Erythroblast (primary cell): ENCODE measurements at places on chromosomes 3 and 15.

- DNase-seq, result no peak
These were observed 522.2 kb downstream of the FHIT start for GRCh38 chr3:60729056-60729455.

DNA sequence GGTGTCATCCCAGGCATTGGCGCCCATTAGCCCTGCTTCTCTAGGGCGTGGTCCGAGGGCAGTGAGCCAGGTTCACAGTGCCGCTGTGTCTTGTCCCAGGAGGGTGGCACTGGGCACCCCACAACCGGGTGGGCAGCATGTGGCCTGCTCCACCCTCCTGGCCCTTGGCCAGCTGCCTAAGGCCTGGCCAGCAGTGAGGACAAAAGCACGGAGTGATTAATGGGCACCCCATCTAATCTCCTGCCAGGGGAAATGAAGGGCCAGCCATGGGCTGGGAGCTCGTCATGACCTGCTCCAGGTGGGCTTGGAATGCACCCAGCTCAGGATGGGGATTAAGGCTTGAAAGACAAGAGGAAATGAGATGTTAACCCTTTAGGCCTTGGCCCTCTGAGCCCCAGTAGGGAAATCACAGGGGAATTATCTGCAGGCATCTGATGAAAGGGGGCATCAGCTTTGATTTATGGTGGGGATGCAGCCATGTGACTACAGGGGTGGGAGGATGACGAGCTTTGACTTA is 5.2 kb downstream of the THSD4 start:
- DNase-seq, result no peak

GRCh38 chr3:141530415-141530768 is 43.6 kb downstream of the RASA2 start:
- DNase-seq, result no peak

GRCh38 chr3:71416876-71417275 is 166.7 kb downstream of the FOXP1 start:
- peak; percentile 21 for DNase-seq

DNA sequence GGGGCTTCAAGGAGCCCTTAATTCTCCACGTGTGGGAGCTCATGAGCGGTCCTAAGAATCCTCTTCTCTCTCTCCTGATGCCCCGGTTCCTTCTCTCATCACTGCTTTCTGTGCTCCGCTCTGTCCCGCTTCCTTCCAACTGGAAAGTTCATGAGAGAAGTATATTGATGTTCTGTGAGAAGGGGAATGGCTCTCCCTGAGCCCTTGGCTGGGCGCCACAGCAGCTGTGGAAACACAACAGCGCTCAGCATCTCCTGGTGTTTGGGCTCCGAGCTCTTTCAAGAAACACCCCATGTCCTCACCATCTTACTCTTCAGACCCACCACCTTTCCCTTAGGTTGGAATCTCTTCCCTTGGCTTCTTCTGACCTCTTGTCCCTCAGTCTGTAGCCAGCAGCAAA is 161.7 kb downstream of the VGLL4 start:
- no peak for DNase-seq

- no peak for DNase-seq
These were observed 8.9 kb downstream of the ARMC8 start for GRCh38 chr3:138196023-138196422.

- DNase-seq, result no peak
These were observed 2.5 kb upstream of the DNAJC13 start for GRCh38 chr3:132414841-132415240.

GRCh38 chr3:38826001-38826400 is 10.0 kb upstream of the SCN10A start:
- no peak for DNase-seq

DNA sequence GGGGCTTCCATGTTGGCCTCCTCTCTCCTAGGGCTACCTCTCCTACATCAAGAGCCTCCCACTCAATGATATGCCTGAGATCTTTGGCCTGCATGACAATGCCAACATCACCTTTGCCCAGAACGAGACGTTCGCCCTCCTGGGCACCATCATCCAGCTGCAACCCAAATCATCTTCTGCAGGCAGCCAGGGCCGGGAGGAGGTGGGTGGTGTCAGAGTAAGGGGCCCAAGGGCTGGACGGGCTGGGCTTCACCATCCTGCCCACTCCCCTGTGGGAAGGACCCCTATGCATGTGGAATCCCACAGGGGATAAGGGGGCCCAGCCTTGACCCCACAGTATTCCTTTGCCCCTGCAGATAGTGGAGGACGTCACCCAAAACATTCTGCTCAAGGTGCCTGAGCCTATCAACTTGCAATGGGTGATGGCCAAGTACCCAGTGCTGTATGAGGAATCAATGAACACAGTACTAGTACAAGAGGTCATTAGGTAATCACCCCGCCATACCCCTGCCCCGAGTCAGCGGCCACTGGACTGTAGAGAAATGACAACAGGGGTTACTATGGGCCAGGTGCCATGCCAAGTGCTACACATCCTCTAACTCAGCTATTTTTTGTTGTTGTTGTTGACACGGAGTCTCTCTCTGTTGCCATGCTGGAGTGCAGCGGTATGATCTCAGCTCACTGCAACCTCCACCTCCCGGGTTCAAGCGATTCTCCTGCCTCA is 47.1 kb downstream of the SEMA3G start:
- no peak for DNase-seq

- DNase-seq, result no peak
These were observed 190.1 kb downstream of the UBE3A start for GRCh38 chr15:25248583-25249235.

- no peak for DNase-seq
These were observed 157.9 kb downstream of the XXYLT1 start for GRCh38 chr3:195113048-195113447.

DNA sequence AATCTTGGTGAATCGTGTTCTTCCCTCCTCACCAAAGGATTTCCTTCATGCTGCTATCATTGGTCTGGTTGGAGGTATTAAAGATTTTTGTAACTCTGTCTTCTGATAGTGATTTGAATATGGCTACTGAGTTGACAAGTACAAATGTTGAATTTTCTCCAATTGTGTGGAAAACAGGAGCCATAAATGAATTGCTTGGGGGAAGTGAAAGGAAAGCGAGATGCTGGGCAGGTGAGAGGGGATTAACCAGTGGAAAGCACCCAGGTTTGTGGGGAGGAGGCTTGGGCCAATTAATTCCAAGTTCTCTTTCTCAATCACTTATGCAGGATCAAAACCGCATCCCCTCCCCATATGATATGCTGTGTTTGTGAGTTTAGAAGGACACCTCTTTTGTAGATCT is 372.5 kb downstream of the IL20RB start:
- no peak for DNase-seq

- no peak for DNase-seq
These were observed 464.1 kb upstream of the TPRG1 start for GRCh38 chr3:188707381-188708288.

DNA sequence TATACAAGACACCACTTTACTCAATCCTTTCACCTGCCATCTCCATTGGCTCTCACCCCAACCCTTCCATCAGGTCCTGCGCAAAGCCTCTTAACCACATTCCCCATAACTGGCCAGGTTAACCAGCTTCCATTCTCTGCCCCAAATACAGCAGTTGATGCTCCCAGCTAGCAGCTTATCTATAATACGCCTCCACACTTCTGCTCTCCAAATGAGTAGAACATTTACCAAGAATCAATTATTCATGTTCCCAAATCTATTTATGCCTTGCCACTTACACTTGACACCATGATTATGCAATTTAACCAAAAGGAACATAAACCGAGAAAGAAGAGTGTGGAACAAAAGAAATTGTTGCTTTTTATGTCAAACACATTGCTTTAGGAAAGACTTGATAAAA is 103.7 kb upstream of the TPM1 start:
- DNase-seq, result no peak
